ENCODE measurements at places on chromosomes 7 and 10.

- DNase-seq = no peak
Measured at GRCh38 chr7:84194484-84195271, at the start of gene SEMA3A. TSS of gene SEMA3A (minus strand) at chr7:84194789. CDS start at chr7:84194586, 203 bp downstream.

GRCh38 chr10:114894911-114895310 lies 43.1 kb upstream of the TRUB1 start:
- DNase-seq = no peak

GRCh38 chr7:113787106-113787505 lies 131.7 kb downstream of the PPP1R3A start:
- no peak for DNase-seq

- no peak for DNase-seq
Measured at GRCh38 chr7:25559581-25560367, 331.5 kb upstream of the NPVF start.

DNA sequence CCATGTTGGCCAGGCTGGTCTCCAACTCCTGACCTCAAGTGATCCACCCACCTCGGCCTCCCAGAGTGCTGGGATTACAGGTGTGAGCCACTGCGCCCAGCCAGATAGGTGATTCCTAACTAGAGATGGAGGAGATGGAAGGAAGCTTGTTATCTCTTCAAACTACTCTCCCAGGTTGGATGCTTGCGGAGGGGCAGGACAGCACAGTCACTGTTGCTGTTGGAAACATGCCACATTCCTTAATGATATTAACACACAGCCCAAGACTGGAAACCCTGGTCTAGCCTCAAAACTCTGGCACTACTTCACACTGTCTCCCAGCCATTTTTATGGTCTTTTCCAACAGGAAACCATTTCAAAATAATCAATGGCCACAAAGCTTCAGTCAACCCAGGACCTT lies 468.8 kb upstream of the NRP1 start:
- no peak for DNase-seq

- no peak for DNase-seq
Measured at GRCh38 chr10:62121187-62121530, 147.5 kb downstream of the RTKN2 start.

- peak; percentile 34 for DNase-seq
Measured at GRCh38 chr10:24209946-24210491, 1.1 kb downstream of the KIAA1217 start.

- no peak for DNase-seq
Measured at GRCh38 chr10:132149917-132150316, 36.8 kb upstream of the DPYSL4 start.

GRCh38 chr10:7003831-7004395 lies 406.9 kb downstream of the SFMBT2 start:
- no peak for DNase-seq

GRCh38 chr7:30813466-30813865 lies 42.2 kb downstream of the MINDY4 start:
- DNase-seq = no peak

- DNase-seq = no peak
Measured at GRCh38 chr7:119931230-119931824, 341.6 kb upstream of the KCND2 start.

GRCh38 chr7:47228386-47229014 lies 353.4 kb downstream of the TNS3 start:
- no peak for DNase-seq

GRCh38 chr10:131641231-131641630 lies 259.6 kb upstream of the PPP2R2D start:
- no peak for DNase-seq

DNA sequence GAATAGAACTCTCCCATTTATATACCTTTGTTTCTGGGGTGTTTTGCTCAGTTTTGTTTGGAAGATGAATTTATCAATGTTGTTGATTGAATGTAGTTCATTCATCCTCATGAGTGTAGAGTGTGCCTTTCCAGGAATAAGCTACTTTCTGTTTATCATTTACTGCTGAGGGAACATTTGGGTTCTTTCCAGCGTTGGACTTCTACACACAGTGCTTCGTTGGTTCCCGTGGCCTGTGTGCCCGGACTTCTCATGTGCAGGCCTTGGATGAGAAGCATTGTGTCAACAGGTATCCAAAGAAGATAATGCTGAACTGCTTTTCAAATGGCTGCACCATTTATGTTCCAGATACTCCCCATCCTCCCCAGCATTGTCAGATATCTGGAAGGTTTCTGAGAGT lies 107.6 kb upstream of the TNS3 start:
- DNase-seq = no peak

DNA sequence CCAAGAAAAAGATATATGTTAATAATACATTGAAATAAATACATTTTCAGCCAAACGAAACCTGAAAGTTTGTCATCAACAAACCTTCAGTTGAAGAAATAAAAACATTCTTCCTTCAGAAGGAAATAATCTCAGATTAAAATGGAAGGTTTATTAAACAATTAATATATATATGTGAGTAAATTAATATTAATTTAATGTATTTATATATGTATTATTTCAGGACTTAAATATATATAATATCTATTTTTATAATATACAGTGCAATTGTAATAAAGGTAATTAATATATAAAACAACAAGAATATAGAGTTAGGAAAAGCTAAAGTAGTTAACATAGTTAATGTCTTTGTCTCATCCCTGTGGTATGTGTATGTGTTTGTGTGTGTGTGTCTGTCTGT lies 102.2 kb upstream of the CDC14C start:
- no peak for DNase-seq

DNA sequence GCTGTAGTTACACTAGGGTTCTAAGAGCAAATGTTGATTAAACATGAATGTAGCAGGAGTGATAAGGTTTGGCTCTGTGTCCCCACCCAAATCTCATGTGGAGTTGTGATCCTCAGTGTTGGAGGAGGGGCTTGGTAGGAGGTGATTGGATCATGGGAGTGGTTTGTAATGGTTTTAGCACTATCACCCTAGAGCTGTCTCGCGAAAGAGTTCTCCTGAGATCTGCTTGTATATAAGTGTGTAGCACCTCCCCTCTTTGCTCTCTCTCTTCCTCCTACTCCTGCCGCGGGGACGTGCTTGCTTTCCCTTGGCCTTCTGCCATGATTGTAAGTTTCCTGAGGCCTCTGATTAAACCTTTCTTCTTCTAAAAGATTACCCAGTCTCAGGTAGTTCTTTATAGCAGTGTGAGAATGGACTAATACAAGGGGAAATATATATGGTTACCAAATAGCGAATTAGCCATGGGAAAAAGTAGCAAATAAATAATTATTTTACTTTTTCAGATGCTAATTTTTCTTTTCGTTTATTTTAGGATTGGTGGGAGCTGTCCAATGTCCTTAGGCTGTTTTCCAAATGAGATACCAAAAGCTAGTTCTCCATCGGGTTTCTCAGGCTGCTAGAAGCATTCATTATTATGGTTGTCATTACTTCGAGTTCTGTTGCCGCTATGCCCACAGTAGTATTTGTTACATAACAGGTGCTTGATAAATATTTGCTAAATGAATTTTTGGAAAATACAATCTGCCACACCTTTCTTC lies 58.7 kb downstream of the PTEN start:
- no peak for DNase-seq

DNA sequence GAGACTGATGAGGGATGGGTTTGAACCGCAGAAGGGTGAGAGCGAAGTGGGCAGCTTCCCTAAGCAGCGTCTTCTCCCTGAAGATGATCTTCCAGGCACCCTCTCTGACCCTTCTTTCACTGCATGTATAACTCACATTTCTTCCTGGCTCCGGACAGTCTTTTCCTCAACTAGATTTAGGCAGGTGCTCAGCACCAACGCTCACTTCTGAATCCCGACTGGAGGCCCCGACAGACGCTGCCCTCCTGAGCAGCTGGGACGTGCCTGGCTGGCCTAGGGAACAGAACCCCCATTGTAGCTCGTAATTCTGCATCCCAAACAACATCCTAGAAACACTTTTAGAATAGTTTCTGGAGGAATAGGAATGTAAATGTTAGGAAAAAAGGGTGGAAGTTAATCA lies 206.6 kb downstream of the DIP2C start:
- DNase-seq = no peak

GRCh38 chr7:90298145-90299038 lies 22.7 kb downstream of the FAM237B start:
- no peak for DNase-seq

GRCh38 chr7:42319631-42320030 lies 82.6 kb upstream of the GLI3 start:
- DNase-seq = no peak

Data from AG04449 (cell line).